Stimulated activated CD8-positive, alpha-beta memory T cell treated with anti-CD3 and anti-CD28 coated beads, Interleukin-4, amount 100 ng/mL, for 4 hours (primary cell): ENCODE measurements at places on chromosomes 4 and X.

GRCh38 chr4:159224408-159224807, 121.5 kb downstream of the RAPGEF2 start:
- no peak for DNase-seq

- DNase-seq, result no peak
Observed at GRCh38 chr4:112038861-112039260, 106.4 kb upstream of the FAM241A start.

- no peak for DNase-seq
Observed at GRCh38 chr4:163092093-163092492, 74.6 kb downstream of the NAF1 start.

DNA sequence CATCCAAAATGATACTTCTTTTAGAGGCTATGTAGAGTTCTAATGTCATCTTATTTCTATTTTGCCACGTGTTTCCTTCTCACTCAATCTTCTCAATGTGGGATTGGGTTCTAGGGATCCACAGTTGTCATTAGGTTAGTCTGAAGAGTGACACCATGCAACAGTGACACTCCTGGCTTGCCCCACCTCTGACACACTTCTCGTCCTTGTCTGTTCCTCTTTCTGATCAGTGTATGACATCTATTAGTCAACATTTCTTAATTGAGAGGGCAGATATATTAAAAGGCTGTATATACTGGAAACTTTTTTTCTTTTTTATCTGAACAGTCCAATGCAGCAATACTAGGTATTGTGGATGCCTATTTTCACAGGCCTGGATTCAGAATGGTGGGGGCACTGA, 67.6 kb upstream of the GYPA start:
- DNase-seq, result no peak

DNA sequence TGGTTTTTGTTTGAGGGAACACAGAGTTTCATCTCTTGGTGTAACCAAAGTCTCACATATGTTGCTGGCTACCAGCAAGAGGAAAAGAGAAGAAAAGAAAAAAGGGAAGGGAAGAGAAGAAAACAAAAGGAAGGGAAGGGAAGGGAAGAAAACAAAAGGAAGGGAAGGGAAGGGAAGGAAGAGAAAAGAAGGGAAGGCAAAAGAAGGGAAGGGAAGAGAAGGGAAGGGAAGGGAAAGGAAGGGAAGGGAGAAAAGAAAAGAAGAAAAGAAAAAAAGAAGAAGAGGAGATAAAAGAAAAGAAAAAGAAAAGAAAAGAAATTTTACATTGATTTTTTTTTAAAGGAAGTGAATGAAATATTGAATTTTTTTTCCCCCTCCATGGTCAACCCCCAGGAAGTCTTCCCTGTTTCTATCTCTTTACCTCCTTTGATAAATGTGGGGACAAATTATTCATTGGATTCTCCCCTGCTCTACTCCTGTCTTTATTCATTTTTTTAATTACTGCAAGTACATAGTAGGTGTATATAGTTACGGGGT, 228.0 kb downstream of the SHOX start:
- DNase-seq, result no peak

- DNase-seq, result no peak
Observed at GRCh38 chrX:38982370-38982769, 181.1 kb downstream of the MID1IP1 start.

- DNase-seq, result no peak
Observed at GRCh38 chrX:57652705-57653104, 27.4 kb downstream of the NLRP2B start.
